ENCODE measurements at places on chromosomes 7 and 10. TPM values are rescaled to one million over a fixed set of nuclear protein-coding genes. Genes with fewer than 3 reads are reported as not detected.

DNA sequence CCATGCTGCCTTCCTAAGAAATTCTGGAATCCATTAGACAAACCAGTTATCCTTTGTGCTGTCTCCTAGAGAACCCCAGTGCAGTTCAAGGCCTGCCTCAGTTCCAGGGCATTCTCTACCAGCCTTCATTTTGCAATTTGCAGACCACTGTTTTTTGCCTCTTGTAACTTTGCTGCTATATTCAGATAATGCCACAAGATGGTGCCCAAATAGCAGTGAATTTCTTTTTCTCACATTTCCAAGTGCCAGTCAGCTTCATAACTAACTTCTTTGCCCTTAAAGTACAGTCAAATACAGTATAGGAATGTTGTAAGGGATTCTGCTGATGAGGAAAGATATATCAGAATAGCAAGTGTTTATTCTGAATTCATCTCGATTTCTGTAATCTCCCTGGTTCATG is 25.2 kb downstream of the LOXL4 start:
- H3K27ac ChIP-seq: no peak overlapping the region
- H3K36me3 ChIP-seq: peaks cover 67% of the 10 kb centered on the region
- H3K4me3 ChIP-seq: no peak overlapping the region
- no peak for DNase-seq
- no peaks in the 10 kb centered on the region for H3K4me1 ChIP-seq
- H3K27me3 ChIP-seq: no peaks in the 10 kb centered on the region

- no peak overlapping the region for H3K4me3 ChIP-seq
- H3K27ac ChIP-seq: no peak overlapping the region
- no peaks in the 10 kb centered on the region for H3K4me1 ChIP-seq
- DNase-seq: no peak
These were observed 19.8 kb upstream of the PRRT4 start for GRCh38 chr7:128381161-128381821.

GRCh38 chr10:24900888-24901685 is 51.3 kb downstream of the PRTFDC1 start:
- H3K36me3 ChIP-seq: no peaks in the 10 kb centered on the region
- H3K27ac ChIP-seq: peak overlapping the region; percentile 82
- H3K4me1 ChIP-seq: peaks cover 11% of the 10 kb centered on the region
- H3K27me3 ChIP-seq: no peaks in the 10 kb centered on the region

DNA sequence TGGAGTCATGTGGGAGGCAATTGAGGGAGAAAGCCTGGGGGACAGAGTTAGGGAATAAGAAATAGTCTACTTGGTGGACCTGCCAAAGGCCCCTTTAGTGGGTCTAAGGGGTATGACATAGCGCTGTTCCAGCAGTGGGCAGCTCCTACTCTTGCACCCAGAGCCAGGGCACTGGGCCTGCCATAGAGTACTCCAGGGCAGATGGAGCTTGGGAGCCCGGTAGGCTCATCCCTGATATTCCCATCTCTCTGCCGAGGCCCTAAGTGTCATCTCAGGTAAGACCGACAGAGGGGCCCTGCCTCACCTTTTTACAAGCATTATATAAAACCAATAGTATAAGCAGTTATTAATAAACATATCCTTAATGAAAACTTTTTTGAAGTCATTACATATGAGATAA is 9.6 kb downstream of the SAMD9L start:
- no peak for DNase-seq
- H3K36me3 ChIP-seq: peaks cover 90% of the 10 kb centered on the region
- H3K27me3 ChIP-seq: no peaks in the 10 kb centered on the region

The HOXA1 gene
- polyA plus RNA-seq: 1.3 TPM

The HDAC9 gene
- 18.9 TPM for polyA plus RNA-seq

The FBXL15 gene
- polyA plus RNA-seq: 23.6 TPM
